ENCODE measurements at places on chromosomes 5 and 9.

DNA sequence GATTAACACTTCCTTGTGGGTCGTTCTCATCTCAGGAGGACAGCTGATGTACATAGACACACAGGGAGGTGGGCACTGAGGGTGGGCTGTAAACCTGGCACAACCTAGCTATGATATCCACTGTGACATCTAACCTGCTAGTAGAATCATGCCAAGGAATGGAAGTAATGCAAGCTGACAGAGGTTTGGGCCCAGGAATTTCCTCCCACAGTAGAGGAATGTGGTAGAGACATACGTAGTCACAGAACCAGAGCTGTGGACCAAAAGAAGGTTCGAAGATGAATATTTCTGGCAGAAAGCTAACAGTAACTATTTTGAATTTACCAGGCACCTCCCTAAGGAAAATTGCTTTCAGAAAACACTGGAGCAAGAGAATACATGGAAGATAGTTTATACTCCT is 15.2 kb upstream of the DNAJC25 start:
- no peak for DNase-seq

- no peak for DNase-seq
Observed at GRCh38 chr5:115349001-115349817, 52.8 kb upstream of the CCDC112 start.

DNA sequence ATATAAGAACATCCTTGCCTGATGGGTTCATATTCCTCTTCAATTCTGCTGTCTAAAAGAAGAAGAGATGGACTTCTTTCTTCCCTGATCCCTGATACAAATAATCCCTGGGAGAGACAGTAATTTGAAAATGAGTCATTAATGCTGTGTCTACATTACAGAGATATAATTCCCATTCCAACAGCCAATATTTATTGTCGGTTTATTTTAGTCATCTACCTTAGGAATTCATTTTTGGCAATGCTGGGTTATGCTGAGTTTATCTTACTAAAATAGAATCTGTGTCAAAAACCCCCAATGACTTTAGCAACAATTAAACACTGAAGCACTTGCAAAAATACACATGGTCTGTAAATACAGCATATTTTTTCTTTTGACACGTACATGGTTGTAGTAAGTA is 23.9 kb downstream of the ZNF474 start:
- DNase-seq: no peak

DNA sequence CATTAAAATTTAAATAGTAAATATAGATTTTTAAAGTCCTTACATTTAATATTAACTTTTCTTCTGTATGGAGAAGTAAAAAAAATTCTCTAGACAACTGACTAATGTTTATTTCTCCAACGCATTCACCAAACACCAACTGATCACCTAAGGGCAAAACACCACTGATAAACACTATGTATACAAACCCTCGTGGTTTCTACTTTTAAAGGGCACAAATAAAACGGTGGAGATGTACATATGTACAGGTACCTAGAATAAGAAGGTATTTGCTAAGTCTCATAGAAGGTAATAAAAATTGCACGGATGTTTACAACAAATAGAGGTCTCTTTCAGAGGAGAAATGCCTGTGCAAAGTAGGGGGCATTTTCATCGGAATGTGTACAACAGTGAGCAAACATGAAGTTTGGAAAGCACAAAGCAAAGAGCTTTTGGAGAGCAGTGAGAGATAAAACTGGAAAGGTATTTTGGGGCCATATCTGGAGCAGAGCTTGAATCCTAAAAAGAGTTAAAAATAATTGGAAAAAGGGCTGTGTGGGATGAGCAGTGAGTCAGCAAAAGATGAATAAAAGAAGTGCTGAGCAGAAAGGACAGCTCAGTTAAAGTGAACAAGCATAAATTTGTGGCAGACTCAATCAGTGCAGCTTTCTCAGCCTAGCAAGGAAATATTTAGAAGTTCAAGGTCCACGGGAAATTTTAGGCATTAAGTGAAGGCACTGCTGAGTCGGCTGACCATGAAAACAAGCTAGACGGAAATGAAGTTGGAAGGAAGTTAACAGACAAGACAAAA is 160.0 kb downstream of the TMEM161B start:
- no peak for DNase-seq

- no peak for DNase-seq
Observed at GRCh38 chr5:74149395-74149794, 491.1 kb downstream of the ENC1 start.

- no peak for DNase-seq
Observed at GRCh38 chr5:33576726-33577590, 136.2 kb downstream of the TARS1 start.

DNA sequence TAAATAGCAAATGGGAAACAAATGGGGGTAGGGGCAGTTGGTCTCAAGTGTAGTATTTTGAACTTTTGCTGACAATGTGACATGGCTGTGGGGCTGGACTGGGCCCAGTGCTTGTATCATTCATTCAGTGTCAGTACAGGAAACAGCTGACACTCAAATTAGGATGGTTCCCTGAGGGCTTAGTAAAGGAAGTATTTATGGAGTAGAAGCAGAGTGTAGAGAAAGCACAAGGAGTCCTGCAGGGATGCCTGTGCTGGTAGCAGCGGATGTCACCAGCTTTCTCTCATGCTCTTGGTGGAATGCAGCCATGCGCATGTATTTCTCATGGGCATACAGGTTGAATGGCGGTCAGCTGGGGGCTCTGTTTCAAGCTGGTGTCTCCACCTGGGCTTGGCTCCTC is 72.9 kb upstream of the SLC44A1 start:
- DNase-seq: no peak

DNA sequence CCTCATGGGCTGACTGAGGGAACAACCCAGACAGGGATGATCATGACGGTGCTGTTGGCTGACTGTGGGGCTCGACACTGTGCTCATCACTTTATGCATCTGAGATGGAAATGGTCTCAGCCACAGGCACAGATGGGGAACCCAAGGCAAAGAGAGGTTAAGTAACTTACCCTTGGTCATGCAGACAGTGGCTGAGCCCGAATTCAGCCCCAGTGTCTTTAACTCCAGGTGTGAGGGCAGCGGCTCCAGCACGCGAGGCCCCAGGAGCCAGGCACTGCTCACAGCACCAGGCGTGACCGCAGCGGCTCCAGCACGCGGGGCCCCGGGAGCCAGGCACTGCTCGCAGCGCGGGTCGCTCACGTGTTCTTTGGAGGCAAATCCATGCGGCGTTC is 45.3 kb upstream of the FCN1 start:
- no peak for DNase-seq

- no peak for DNase-seq
Observed at GRCh38 chr5:74148321-74148720, 492.2 kb downstream of the ENC1 start.

DNA sequence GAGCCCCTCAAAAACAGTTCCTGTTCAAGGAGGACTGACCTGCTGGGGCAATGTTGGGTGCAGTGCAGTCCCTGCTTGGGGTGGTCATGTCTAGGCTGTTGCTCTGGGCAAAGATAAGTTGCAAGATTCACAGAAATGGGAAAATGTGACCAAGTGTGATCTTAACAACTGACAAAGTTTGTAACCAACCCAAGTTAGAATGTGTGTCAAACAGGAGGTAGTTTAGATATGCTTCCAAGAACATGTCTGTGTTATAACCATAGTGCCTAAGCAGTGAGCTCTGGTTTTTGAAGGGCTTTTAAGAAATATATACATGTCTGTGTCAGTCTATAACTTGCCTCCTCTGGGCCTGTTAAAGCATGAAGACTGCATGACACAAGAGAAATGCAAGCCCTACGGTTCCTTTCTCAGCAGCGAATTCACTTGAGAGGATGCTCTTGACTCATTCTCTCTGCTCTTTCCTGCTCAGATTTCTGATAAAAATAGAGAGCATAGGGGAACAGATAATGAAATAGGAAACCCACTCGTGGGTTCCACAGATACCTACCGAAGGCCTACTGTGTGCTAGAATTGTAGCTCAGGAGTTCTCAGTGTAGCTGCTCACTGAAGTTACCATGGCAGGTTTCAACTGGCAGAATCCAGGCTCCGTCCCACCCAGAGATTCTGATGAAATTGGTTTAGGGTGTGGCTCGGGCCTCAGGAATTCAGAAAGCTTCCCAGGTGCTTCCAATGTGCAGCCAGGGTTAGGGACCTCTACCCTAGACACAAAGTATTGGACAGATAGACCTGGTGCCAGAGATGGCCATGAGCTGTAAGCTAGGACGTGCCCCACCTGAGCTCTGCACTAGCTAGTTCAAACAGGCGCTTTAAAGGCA is 52.4 kb downstream of the ARHGEF37 start:
- no peak for DNase-seq

- DNase-seq: no peak
Observed at GRCh38 chr5:172834415-172835289, 601 bp downstream of the ERGIC1 start.

DNA sequence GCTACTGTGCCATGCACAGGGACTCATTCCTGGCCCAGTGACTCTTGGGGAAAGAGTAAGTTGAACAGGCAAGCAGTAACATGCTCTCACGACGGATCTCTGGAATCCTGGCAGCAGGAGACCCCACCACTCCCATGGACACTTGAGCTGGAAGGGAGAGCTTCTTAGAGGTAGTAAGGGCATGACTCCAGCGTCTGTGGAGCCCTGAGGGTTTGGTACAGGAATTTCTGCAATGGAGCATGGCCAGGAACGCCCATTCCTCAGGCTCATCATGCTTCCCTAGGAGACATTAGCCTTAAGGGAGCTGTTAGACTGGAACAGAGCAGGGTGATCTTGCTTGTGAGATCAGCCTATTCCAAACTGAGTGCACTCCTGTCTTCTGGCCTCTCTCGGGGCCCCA is 212.9 kb downstream of the MAT2B start:
- no peak for DNase-seq

DNA sequence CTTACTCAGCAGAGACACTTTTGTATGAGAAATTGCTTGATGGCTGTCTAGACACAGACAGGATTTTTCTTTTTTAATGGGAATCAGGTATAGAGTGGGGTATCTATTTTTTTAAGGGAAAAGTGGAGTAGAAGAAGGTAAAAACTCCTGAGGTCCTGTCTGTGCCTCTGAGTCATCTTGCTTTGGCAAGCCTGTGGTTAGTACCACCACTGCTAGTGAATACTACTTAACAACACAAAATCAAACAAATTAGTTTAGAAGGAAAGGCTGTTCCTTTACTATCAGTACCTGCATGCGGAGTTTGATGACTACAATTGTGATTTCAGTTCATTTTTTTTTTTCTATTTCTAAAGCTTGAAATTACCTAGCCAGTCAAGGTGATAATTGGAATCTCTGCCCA is 150.9 kb upstream of the PPP1R2B start:
- DNase-seq: no peak

GRCh38 chr5:120910629-120911028 is 446.5 kb downstream of the PRR16 start:
- no peak for DNase-seq

DNA sequence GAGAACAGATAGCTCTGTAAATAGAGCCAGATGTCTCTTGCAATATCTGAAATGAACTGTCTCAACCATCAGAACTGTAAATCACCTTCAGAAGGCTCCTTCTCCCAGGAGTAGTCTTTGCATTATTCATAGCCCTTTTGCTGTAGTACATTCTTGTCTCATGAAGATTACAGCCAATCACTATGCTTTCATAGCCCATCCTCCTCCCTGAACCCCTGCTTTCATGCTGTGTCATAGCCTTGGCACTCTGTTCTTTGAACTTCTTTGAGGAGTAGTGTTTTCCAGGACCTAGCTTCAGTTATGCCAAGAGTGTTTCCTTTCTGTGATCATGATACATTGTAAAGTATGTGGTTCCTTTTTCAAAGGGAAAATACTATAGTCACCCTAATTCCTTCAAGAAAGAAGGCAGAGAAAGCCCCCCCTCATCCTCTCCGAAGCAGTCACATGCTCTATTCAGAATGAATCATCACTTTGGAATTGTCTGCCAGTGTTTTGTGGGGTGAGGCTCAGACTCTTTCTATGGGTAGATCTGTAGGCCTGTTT is 61.1 kb downstream of the GRIA1 start:
- no peak for DNase-seq

DNA sequence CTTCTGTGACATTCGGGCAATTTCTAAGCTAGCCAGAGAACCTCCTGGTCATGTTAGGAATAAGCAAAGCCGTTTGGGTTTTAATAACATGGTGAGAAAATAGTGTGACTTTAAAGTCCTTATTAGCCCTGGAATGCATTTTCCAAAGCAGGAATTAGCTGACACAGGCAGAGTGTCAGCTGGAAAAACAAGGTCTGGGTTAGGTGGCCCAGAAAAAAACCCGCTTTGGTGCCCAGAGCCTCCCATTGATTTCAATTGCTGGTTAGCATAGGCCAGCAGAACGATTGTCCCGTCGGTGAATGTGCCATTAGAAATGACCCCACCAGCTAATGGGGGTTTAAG is 62.1 kb upstream of the CPEB4 start:
- no peak for DNase-seq
